Activated T-cell treated with anti-CD3 and anti-CD28 coated beads for 1 hour (primary cell): ENCODE measurements at places on chromosomes 5 and 9.

- no peak for DNase-seq
Measured at GRCh38 chr5:83107692-83108420, 30.5 kb downstream of the XRCC4 start.

GRCh38 chr5:82351754-82352145 is 73.6 kb upstream of the RPS23 start:
- no peak for DNase-seq

GRCh38 chr5:38697013-38697412 is 140.6 kb upstream of the LIFR start:
- DNase-seq = no peak

- DNase-seq = no peak
Measured at GRCh38 chr9:111948951-111949350, 52.3 kb downstream of the UGCG start.

DNA sequence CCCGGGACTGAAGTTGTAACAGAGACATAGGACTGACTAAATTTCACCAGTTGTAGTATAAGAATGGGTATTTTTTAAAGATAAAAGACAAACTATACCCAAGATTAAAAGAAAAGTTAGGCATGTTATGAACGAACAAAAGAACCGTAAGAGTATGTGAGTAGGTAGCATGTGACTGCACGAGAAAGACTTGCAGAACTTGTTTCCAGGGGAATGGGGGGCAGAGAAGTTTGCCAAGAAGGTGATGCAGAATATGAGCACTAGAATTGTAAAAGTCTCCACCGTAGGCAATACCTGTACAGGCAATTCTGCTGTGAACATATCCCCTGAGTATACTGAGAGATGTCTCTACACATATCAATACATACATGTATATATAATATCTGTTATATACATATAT is 614.7 kb downstream of the PRELID2 start:
- no peak for DNase-seq

DNA sequence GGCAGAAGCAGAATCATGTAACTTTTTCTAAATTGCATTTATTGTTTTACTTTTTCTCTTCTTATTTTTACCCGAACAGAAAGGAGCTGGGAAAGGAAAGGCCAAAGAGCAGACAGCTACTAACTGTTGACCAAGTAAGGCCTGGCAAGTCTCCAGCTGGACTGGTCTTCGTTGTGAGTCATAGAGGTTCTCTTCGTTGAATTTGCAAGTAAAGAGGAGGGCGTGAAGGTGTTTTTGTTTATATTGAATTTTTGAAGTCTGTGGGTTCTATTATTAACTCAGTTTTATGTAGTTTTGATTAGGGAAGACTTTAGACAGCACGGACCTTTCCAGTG is 416.5 kb upstream of the CCNH start:
- no peak for DNase-seq

DNA sequence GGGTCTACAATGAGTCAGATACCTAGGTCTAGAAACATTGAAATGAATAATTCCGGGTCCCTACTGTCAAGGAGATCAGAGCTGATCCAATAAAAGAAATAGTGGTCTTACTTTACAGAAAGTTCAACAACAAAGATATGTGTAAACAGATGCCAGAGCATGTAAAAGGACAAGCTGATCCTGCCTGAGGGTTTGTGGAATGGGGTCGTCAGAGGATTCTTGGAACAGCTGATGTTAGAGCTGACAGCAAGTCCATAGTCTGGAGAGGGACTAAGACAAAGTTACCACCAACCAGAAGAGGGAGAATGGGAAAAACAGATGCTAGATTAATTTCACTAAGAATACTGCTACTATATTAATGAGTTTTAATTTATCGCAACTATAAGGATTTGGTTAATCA is 71.5 kb downstream of the FREM1 start:
- DNase-seq = no peak

GRCh38 chr5:168092209-168093185 is 198.9 kb upstream of the WWC1 start:
- no peak for DNase-seq
